ENCODE measurements at places on chromosomes 3 and 15.

DNA sequence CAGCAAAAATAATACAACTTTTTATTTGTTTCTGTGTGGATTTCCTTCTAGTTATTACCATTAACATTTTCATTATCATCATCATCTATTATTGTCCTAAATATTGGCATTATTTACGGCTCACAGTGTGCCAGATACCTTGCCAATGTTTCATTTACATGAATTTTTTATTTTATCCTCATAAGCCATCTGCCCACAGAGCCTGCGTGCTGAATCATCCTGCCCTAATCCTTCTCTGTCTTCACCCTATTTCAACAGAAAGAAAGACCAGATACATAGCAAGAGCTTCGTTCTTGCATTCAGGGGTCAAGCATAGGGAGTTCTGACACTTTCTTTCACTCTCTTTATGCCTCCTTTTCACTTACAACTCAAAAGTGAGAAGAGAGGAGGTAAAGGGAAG is 82.0 kb downstream of the KCNMB2 start:
- DNase-seq = no peak

GRCh38 chr15:29864501-29864900 is 42.2 kb upstream of the TJP1 start:
- DNase-seq = no peak

DNA sequence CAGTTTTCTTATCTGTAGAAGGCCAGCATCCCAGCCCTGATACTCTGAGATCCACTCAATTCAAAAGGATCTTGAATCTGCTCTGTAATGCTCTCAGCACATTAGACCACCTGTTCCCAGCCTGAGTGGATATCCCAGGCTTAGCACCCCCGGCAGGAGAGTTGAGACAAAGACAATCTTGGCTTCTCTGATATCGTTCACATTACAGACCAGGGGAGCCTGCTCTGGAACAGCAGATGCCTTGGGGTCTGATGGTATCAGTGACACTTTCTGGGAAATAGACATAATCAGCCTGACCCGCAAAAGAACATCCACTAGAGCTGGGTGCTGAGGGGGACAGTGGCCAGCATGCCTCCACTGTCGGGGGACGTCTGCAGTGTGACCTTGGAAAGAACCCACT is 70.6 kb downstream of the BDH1 start:
- no peak for DNase-seq

DNA sequence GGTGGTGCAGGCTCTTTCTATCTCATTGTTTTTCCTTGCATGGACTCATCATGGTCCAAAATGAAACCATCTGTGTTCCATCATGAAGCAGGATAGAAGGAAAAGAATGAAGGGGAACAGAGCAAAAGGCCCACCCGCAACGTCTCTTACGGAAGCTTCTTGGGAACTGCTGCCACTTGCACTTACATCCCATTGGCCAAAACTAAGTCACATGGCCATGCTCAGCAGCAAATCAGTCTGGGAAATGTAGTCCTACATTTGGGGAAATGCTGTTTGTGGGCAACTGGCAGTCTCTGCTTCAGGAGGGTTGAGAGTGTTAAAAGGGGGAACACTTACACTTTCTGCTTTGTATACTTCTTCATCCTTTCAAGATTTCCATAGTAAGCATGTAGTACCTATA is 191.6 kb downstream of the SV2B start:
- DNase-seq = peak; percentile 54

GRCh38 chr15:88932271-88932874 is 19.2 kb upstream of the MFGE8 start:
- no peak for DNase-seq

All from hematopoietic multipotent progenitor cell treated with erythropoietin and hydrocortisone succinate and interleukin-3 and kit ligand, for 8 days (in vitro differentiated cells).